ENCODE measurements at places on chromosomes 6 and 20. TPM values are rescaled to one million over a fixed set of nuclear protein-coding genes. Genes with fewer than 3 reads are reported as not detected.

BMP6 gene
- total RNA-seq, result 0.28 TPM

- H3K27ac ChIP-seq, result no peak overlapping the region
- no peak for DNase-seq
- no peaks in the 10 kb centered on the region for H3K36me3 ChIP-seq
- peaks cover 40% of the 10 kb centered on the region for H3K27me3 ChIP-seq
- H3K4me1 ChIP-seq, result no peaks in the 10 kb centered on the region
Measured at GRCh38 chr6:150091476-150091875, 22.6 kb upstream of the ULBP3 start.

VIP gene
- total RNA-seq, result not detected

DNA sequence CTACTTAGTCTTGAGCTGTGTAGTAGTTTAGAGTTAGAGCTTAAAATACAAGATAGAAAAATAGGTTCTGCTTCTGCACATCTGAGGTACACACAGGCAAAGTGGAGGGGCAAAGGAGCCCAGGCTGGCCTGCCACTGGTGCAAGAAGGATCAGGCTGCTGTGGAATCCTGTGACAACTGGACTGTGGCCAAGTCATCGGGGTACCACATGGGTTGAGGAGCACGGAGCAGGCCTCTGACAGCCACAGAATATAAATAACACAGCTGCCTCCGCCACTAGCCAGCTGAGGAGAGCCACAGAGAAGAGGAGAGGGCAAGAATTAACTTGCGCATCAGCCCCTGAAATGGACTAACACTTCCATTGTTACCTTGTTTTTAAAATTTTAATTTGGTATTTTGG is 206.0 kb upstream of the MARCKS start:
- peaks cover 2% of the 10 kb centered on the region for H3K4me1 ChIP-seq
- no peaks in the 10 kb centered on the region for H3K27me3 ChIP-seq
- H3K27ac ChIP-seq, result no peak overlapping the region
- DNase-seq, result no peak
- H3K36me3 ChIP-seq, result no peaks in the 10 kb centered on the region
- H3K4me3 ChIP-seq, result no peak overlapping the region

DNA sequence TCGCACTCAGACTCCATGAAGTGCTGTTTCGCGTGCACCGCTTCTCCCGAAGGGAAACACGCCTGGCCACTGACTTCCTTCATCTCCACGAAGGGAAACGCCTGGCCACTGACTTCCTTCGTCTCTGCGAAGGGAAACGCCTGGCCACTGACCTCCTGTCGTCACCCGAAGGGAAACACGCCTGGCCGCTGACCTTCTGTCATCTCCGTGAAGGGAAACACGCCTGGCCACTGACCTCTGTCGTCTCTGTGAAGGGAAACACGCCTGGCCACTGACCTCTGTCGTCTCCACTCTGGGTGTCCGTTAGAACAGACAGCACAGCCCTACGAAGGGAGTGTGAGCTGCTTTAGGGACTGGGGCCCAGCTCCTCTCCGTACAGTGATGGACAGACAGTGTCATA is 17.1 kb upstream of the ADRM1 start:
- peaks cover 58% of the 10 kb centered on the region for H3K36me3 ChIP-seq
- no peaks in the 10 kb centered on the region for H3K4me1 ChIP-seq
- H3K27me3 ChIP-seq, result no peaks in the 10 kb centered on the region
- no peak overlapping the region for H3K4me3 ChIP-seq

RPL7L1 gene
- 125 TPM for total RNA-seq

All from IMR-90 (cell line).